Hematopoietic multipotent progenitor cell treated with erythropoietin and hydrocortisone succinate and interleukin-3 and kit ligand, for 6 days (in vitro differentiated cells): ENCODE measurements at places on chromosomes 13 and 19.
A peak's percentile ranks its signal among the peaks of the same experiment; 100 is the strongest.

- DNase-seq: no peak
Measured at GRCh38 chr13:33172911-33173310, 112.6 kb downstream of the STARD13 start.

- no peak for DNase-seq
Measured at GRCh38 chr19:16327501-16327900, 2.9 kb downstream of the KLF2 start.

DNA sequence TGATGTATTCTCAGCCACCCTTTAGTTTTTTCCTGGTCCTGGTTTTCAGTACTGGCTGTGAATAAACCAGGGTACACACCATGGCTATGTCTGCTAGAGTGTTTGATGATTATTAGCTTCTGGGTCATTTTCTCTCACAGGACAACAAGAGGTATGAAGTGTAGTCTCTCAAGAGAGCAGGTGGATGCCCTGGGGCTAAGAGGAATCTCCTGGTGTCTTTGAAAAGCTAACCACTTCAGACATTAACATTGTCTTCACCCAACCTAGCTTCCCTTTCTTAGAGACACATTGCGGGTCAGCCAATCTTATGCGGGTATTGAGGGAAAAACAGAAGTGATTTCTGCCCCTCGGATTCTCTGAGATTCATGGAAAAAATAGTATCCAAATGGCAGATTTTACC lies 1.6 kb downstream of the ZNF730 start:
- peak; percentile 1 for DNase-seq

GRCh38 chr13:49367640-49368422 lies 76.0 kb downstream of the CAB39L start:
- DNase-seq: no peak

DNA sequence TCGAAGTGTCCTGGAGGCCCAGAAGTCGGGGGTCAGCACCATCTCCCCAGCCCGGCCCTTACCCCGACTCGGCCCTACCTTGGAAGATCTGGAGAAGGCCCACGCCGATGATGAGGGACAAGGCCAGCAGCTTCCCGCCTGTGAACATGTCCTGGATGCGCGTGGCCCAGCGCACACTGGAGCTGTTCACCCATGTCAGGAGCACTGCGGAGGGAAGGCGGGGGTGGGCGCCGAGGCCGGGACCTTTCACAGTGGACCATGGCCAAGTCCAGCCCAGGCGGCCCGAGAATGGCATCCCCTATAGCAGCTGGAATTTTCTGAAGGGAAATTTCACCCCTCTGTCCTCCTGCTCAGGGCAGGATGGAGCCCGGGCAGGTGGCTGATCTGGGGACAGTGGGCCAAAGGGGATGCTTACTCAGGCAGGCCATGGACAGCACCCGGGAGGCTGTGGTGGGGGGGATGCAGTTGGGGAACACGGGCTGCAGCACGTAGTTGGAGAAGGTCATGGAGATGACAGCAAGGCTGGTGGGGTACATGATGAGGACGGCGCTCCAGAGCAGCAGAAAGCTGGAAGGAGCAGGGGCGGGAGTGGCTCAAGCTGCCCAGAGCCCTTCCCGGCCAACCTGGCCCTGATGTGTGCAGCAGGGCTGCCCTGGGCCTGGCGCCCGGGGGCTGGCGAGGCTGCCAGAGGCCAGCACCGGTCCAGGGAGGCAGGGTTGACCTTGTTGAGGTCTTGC lies 13.0 kb downstream of the SLC7A10 start:
- no peak for DNase-seq

GRCh38 chr13:113397608-113398425 lies 33.9 kb upstream of the GRTP1 start:
- DNase-seq: no peak

GRCh38 chr13:112003396-112003795 lies 63.6 kb upstream of the SOX1 start:
- DNase-seq: no peak

GRCh38 chr13:41995946-41996345 lies 35.0 kb upstream of the VWA8 start:
- DNase-seq: peak; percentile 99

DNA sequence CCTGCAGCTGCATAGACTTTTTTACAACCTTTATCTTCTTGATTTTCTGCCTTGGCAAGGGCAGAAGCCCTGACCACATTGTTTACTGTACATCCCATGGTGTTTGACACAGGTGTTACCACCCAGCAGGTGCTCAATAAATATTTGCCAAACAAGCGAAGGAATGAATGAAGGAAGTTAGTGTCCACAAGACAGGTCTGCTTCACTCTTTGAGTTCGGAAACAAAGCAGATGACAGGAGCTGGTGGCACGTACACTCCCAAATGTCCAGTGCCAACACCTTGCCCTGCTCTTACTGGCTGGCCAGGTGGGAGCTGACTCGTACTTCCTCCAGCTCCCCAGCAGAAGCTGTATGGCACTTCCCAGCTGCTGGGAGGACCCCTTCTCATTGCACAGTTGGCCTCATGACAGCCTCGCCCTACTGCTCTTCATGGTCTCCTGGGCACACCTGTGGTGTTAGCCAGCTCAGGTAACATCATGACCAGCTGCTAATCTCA lies 22.0 kb upstream of the MUC16 start:
- no peak for DNase-seq

DNA sequence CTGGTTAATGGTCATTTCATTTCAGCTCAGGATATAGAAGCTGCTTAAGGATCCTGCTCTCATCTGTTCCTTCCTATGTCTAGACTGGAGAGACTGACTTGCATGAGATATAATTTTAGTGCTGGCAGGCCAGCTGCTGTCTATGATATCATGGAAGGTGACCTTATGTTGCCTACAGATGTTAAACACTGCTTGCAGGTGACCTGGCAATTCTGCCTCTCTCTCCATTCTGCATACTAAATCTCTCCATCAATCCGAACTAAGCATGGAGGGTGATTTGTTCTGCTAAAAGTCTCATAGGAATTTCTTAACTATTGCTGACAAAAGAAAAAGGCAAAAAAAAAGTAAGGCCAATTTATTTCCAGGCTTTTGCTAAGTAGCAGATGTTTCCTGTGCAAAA lies 81.0 kb downstream of the CCNA1 start:
- no peak for DNase-seq

DNA sequence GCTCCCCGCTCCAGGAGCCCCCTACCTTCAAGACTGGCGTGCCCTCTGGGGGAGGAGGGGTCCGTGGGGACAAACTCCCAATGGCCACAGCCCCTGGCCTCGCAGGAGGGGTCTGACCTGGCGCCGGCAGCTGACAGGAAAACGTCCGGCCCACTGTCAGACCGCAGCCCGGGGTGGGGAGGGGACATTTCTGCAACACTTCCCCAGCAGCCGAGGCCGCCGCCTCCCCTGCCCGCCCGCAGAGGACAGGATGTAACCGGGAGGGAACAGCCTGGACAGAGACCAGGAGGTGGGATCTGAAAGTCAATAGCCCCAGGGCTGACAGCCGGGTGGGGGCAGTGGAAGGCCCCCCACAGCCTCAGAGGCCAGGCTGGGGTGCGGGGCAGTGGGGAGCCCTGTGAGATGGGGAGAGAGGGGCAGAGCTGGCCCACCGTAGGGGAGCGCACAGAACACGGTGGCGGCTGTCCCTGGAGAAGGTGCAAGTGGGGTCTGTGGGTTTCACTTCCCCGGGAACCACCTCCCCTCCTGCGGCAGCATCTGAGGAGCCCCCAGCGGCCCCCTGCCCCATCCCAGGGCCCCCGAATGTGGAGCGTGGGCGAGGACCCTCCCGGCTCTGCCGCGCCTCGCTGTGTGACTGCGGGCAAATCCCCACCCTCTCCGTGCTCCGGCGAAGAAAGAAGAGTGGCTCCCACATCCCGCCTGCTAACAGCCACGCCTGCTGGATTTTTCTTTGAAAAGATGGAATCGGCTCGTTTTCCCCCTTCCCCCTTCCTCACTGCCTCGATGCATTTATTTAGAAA lies at the start of gene PEAK3:
Gene PEAK3 (minus strand): TSS at position 114 of the 800 bp plus-strand sequence. CDS start 1,244 bp downstream, outside the sequence.
- peak; percentile 76 for DNase-seq

GRCh38 chr13:99316657-99317256 lies 9.6 kb upstream of the GPR183 start:
- DNase-seq: no peak

DNA sequence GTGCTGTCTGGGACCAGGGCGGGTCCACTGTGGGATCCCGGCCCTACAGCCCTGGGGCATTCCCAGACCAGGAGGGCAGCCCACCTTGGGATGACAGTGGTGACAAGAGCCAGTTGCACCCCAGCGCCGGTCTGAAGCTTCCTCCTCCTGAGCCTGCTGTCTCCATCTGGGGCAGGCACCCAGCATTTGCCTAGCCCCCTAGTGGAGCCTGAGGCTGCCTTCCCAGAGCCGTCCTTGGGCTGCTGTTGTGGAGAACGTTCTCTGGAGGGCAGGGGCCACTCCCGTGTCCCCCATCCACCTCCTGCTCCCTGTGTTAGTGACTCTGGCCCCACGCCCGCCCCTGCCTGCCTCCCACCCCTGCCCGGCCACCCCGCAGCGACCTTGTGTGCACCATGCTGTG lies 148.5 kb downstream of the KDM4B start:
- no peak for DNase-seq

GRCh38 chr19:5032101-5032967 lies 63.4 kb downstream of the KDM4B start:
- peak; percentile 17 for DNase-seq

DNA sequence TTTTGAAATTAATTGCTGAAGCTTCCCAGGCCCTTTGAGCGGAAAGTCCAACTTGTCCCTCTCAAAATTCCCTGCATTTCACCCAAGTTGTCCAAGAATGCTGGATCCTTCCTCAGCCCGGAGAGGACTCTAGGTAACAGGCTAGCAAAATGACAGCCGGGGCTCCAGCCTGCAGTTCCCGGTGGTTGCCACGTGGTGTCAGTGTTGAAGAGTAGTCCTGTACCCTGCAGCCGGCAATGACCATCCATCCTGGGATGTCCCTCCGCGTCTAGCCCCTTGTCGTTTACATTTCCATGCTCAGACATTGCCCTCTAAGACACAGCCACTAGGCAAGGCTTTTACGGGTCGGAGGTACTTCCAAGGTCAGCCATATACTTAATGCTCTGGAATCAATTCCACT lies 31.4 kb upstream of the MTIF3 start:
- DNase-seq: peak; percentile 56

GRCh38 chr13:91988331-91988730 lies 589.9 kb downstream of the GPC5 start:
- DNase-seq: no peak

DNA sequence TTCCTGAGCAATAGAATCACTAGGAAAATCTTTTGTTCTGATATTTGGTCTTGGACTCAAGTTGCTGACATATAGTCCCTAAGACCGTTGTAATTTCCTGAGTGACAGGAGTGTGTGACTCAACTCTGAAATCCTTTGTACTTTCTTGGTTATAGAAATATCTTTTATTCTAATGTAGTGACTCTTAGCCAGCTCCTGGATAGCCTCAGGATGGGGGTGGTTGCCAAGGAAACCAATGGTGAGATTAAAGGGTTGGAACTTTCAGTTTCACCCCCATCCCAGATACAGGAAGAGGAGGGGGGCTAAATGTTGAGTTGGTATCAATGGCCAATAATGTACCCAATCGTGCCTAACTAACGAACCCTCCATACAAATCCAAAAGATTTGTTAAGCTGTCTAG lies 41.8 kb downstream of the MBD3L2B start:
- no peak for DNase-seq

DNA sequence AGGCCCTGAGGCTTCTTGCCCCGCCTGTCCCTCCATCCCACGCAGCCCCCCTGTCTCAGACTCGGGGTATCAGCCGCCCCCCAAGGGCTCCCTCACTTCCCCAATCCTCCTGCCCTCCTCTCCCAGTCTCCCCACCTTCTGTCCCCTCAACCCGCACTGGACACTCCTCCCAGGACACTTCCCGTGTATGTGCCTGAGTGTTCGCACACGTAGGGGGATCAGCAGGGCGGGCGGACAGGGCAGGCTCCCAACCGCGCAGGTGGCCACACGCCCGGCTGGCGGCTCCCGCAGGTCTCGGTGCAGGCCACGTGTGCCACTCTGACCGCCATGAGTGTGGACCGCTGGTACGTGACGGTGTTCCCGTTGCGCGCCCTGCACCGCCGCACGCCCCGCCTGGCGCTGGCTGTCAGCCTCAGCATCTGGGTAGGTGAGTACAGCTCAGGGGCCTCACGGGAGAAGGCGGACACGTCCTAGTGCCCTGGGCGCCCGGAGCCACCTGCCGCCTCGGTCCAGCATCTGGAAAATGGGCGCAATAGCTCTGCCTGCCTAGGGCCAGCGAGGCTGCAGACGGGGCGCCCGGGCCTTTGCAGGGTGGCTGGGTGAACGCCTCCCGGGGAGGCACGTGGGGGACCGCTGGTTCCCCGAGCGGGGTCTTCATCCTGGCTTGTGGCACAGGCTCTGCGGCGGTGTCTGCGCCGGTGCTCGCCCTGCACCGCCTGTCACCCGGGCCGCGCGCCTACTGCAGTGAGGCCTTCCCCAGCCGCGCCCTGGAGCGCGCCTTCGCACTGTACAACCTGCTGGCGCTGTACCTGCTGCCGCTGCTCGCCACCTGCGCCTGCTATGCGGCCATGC lies 2.3 kb downstream of the KISS1R start:
- peak; percentile 58 for DNase-seq

DNA sequence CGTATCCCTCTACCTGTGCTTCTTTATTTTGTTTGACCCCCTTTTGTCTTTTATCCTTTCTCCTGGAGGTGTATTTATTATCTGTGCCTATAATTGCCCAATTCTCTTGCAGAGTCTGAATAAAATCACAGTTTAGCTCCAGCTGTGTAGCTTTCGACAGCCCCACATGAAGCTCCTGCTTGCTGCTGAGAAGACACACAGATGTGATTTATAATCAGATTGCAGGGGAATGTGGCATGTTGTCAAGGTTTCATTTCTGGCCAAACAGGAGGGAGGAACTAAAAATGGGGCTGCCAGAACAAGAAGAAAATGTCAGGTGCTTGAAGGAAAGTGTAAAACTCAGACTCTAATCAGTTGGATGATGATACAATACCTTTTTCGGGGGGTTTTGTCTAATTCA lies 22.7 kb downstream of the CCNA1 start:
- DNase-seq: no peak

GRCh38 chr13:114105521-114106225 lies 26.8 kb downstream of the RASA3 start:
- DNase-seq: no peak

DNA sequence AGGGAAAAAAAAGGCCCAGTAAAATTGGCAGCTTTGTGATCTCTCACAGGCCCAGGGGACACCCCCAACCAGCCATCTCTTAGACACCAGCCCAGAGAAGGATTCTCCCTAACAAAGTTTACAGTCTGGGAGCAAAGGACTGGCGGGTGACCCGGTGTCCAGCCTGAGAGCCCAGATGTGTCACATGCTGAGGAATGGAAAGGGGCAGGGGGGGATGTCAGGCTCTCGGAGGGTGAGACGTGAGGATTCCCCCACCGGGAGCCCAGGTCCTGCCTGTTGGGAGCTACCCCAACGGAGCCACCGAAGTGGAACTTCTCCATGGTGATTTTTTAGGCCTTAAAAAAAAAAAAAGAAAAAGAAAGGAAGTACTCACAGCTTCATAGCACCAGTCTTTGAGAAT lies 4.8 kb upstream of the CTXN1 start:
- no peak for DNase-seq
